Left forelimb (tissue), 1 donor: ENCODE measurements at places on chromosomes 5 and 9.

DNA sequence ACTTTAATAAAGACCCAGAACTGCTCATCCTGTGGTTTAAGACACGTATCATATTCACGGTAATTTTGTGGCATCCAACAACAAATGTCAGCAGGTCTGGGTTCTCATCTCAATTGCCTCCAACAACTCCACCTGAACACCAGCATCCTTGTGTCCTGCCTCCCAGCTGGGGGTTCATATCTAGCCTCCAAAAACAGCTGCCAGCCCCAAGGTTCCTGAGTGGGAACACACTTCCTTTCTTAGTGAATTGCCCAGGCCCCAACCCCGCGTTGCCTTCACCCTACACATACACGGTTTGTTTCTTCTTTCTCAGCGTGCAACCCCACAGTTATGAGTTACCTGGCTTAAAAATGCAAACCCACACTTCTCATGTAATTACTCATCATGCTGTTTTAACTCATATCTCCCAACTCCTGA, 77.9 kb downstream of the SEMA4D start:
- DNase-seq = no peak

DNA sequence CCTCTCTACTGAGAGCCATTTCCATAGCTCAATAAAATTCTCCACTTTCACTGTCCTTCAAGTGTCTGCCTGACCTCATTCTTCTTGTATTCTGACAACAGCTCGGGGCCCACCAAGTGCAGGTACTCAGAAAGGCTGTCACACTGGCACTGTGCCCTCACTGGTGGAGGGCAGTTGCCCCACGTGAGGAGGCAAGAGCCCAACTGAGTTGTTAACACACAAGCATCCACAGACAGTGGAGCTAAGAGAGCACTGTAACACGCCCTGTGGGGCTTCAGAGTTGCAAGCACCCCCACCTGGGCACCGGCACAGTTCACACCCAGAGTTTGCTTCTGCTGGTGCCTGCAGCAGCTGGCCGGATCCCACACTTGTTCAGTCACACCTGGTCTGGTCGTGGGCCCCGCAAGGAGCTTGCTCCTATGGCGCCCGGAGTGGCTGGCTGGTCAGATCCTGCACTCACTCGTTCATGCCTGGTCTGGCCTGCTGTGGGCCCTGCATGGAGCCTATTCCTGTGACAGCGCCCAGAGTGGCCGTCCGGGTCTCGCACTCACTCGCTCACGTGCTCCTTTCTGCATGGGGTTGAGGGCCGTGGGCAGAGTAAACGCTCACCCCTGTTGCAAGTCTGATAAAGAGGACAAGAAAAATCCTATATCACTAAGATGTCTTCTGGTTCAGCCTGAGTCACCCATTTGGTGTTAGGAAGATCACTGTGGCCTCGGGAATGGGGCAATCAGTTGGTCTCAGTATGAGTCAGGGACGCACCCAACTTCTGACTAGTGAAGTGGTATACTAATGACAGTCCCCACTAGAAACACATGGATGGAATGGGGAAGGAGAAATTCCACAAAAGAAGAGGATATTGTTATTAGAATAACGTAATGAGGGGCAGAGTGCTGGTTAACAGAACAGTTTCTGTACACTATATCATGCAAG, 87.0 kb upstream of the CCNH start:
- no peak for DNase-seq

DNA sequence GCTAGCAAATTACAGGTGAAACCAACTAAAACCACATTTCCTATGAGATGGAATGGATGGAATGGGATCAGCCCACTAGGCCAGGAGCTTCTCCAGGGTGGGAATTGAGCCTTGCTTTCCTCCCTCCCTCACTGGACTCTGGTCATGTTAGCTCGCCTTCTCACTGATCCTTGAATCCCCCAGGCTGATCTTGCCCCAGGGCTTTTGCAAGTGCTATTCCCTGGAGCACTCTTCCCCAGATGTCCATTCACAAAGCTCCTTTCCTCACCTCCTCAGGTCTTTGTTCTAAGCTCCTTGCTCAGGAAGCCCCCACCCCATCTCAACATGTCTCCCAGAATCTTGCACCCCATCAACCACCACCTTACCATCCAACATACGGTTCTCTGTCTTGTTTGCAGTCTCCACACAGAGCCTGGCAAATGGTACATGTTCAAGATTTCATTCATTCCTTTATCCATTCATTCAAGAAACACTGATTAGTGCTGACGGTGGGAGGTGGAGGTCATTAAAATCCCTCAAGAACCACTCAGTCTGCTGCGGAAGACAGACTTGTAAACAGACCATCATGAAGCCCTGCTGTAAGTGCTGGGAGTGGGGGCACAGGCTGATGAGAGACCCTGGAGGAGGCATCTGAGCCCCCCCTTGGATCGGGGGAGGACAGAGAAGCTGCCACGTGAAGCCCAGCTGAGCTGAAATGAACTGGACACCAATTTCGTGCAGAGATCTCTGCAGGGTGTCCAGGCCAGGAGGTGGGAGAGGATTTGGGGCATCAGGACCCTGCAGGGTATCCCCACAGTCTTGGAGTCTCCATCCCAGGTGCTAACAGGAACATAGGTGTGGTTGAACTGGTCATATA, 141.7 kb downstream of the BARX1 start:
- no peak for DNase-seq

DNA sequence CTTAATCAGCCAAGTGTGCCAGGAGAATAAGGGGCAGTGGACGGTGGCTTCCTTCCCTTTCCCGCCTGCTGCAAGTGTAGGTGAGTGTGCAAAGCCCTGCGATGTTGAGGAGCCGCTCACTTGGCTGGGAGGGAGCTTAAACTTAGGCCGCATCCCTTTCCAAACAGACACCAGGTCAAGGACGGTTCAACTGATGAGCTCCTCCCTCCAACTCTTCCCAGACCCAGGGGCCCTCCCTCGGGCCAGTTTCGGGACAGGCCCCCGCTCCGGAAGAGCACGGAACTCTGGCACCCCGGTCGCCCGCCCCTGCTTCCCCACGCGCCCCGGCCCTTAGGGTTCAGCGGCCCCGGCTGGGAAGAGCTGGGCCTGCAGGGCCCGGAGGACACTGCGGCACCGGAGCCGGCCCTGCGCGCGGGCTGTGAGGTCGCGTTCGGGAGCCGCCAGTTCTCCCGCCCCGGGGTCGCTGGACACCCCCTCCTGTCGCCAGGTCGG, 481 bp downstream of the MRPL36 start:
- DNase-seq = no peak

DNA sequence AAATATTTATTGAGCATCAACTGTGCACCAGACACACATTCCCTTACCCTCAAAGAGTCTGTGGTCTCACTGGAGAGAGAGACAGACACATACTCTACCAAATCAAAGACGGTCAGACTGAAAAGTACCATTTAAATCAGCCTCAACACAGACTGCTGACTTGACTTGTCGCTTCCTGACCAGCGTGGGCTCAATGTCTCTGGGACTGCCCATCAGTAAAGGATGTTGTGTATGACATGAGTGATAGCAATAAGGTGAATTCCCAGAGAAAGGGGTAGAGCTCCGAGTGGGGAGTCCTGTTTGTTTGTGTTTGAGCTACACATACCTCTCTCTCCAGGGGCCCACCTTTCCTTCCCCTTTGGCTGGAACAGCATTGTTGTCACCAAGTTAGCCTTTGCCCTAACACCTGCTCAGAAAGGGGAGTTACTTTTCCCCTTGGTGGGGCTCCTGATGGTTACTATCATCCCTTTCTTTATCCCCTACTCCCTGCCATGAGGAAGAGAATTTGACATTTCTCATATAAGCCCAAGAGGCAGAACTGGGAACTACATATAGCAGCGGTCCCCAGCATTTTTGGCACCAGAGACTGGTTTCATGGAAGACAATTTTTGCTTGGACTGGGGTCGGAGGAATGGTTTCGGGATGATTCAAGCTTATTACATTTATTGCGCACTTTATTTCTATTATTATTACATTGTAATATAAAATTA, 33.9 kb downstream of the NR4A3 start:
- DNase-seq = no peak

DNA sequence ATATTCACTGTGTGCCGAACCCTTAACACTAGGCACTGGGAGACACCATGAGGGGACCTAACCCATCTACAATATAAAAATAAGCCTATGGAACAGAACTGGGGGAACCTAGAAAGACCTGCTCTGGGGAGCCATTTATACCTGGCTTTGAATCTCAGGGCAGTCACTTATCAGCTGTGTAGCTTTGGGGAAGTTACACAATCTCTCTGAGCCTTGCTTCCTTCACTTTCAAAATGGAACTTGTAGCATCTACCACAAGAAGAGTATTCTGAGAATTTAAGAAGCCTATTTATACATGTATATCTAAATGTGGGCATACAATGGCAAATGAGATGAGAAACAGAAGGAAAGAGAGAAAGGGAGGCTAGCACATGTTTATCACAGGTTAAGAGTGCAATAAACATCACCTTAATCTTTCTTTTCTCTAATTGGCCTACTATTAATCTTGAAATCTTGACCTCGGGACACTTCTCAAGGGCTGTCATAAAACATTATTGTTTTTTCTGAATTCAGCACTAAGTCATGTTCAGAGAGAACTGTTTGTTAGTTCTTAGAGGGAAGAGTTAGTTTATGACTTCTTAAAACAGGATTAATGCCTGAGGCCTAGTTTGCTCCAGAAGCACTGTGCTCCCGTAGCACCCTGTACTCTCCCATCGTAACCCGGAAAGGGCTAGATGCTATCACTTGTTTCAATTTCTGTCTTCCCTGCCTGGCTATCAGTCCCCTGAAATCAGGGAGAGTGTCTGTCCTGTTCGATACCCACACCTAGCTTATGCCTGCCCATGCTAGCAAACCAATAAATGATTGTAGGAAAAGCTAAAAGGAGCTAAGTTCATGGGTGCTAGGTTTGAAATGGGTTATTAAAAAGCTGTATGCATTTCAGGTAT, 606.4 kb upstream of the CLINT1 start:
- DNase-seq = no peak

- no peak for DNase-seq
These were observed 268.2 kb downstream of the MAST4 start for GRCh38 chr5:66864240-66864884.

GRCh38 chr5:10902145-10902544, 141.1 kb upstream of the DAP start:
- DNase-seq = no peak

DNA sequence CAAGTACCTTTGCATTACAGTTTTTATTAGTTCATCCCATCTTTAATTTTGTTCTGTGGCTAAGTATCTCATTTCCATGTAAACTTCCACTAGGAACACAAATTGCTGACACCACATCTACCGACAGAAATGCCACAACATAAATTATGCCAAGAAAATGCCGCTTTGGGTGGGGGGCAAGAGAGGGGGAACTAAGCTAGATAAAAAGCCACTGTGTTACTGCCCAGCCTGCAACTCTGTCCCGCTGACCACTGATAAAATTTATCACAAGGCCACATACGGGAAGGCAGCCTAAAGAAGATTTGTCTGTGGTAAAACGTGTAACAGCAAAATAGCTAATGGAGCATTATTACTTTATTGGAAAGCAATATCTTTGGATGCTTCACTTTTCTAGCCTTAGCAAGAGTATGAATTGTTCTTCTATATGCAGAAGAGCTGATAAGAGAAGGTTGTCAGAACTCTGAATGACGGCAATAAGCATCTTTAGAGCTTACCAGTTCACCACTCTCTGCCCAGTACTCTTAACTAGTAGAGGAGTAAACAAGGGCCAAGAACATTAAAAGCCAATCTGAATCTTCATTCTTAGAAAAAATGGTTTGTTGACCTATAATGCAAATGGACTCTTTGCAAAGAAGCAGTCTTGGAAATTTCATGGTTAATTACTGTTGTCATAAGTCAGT, 172.2 kb upstream of the MEF2C start:
- no peak for DNase-seq

DNA sequence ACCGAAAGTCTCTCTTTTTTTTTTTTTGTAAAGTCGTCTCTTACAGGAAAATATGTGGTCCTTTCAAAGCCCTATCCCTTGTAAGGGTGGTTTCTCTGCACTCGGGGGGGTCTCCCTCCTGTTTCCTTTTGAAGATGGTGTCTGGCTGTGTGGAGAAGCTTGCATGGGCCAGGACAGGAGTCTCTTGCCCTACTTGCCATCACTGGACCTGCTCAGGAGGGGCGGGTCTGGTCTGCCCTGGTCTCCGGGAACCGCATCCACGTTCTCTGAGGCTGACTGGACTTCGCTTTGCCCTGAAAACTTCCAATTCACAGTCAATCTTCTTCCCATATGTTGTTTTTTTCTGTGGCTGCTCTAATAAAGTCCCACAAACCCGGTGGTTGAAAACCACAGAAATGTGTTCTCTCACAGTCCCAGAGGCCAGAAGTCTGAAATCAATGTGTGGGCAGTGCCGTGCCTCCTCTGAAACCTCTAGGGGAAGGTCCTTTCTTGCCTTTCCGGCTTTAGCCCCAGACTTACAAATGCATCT, 92.9 kb upstream of the IER5L start:
- DNase-seq = peak; percentile 61

- peak; percentile 22 for DNase-seq
These were observed 56.0 kb downstream of the WHRN start for GRCh38 chr9:114449236-114449635.

DNA sequence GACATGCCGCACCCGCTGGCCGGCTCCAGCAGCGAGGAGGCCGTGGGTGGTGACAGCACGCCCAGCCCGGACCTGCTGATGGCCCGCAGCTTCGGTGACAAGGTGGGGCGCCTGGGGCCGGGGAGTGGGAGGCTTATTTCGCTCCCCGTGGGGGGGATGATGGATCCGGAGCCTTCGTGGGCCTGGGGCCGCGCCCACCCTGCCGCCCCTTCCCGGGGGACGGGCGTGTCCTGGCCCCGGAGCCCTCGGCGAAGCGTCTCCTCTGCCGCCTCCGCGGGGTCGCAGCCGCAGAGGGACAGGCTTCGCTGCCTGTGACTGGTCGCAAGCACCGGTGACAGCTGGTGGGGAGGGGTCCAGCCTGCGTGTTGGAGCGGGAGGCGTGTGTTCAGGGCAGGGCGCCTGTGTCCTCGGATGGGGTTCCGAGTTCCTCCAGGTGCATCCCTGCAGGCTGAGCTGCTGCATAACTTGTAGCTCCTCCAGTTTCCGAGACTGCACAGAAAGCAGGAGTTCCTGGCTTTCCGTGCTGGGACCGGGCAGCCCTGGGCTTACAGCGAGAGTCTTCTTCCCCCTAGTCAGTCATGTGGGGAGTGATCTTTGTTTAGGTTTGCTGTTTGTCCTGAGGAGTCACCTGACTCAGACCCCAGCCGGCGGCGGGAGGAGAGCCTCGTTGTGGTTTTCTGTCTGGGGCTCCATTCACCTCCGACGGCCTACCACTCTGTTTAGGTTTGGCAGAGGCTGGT, 666 bp downstream of the SNX30 start:
- DNase-seq = peak; percentile 73

DNA sequence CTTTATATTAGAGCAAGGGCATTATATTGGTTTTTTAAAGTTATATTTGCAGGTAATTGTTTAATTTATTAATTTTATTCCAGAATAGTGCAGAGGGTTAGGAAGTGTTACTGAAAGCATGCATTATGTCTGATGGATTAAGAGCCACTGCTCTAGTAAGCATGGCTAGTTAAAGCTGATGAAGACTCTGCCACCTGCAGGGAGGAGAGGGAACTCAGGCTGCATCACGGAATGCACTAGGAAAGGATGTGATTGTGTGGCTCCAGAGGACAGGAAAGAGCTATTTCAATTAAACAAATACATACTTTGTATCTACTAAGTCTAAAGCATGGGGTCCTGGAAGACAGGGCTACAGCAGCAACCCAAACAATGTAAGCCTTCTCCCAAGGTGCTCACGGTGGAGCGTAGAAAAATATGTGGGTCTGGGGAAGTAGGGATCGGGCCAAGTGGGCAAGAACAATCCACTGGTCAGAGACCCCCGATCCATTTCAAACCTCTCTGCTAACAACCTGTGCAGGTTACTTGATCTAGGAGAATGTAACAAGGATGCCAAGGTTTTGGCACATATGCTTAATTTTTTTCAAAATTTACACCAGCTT, 15.3 kb upstream of the GRXCR2 start:
- no peak for DNase-seq

- no peak for DNase-seq
These were observed 107.3 kb downstream of the ZDHHC21 start for GRCh38 chr9:14585730-14586473.
